Pericardium fibroblast (primary cell): ENCODE measurements at places on chromosomes 6 and 20. TPM values are rescaled to one million over a fixed set of nuclear protein-coding genes. Genes with fewer than 3 reads are reported as not detected.

The MAP7 gene
- total RNA-seq = 0.12 TPM in 1 of 2 replicates, not detected in the other

The GLP1R gene
- not detected in 2 replicates for total RNA-seq

The FAM209B gene
- total RNA-seq = not detected in 2 replicates

The PHACTR2 gene
- total RNA-seq = 33.5 and 65.1 TPM in 2 replicates

The POU5F1 gene
- 0.23 TPM in 1 of 2 replicates, not detected in the other for total RNA-seq

The ADGB gene
- not detected in 2 replicates for total RNA-seq

The NHLRC1 gene
- total RNA-seq = 1.5 and 1.6 TPM in 2 replicates

The PTK6 gene
- total RNA-seq = not detected in 2 replicates

The RNF39 gene
- total RNA-seq = not detected in 2 replicates

The CTAGE9 gene
- total RNA-seq = not detected in 2 replicates

The NKX2-4 gene
- total RNA-seq = not detected in 2 replicates

The SYNDIG1 gene
- total RNA-seq = 0.68 TPM in 1 of 2 replicates, not detected in the other

The UBD gene
- total RNA-seq = not detected in 2 replicates

The COL10A1 gene
- total RNA-seq = under 0.01 TPM in 1 of 2 replicates, not detected in the other

The ULBP1 gene
- total RNA-seq = 2.0 and 2.1 TPM in 2 replicates

The SLC25A27 gene
- 2.0 and 2.2 TPM in 2 replicates for total RNA-seq

The TMEM14C gene
- total RNA-seq = 169 and 200 TPM in 2 replicates
